CD4-positive, alpha-beta T cell treated with Interleukin-6 at 100 ng/mL for 8 hours (primary cell): ENCODE measurements at places on chromosomes 2 and 18.
A peak's percentile ranks its signal among the peaks of the same experiment; 100 is the strongest.

DNA sequence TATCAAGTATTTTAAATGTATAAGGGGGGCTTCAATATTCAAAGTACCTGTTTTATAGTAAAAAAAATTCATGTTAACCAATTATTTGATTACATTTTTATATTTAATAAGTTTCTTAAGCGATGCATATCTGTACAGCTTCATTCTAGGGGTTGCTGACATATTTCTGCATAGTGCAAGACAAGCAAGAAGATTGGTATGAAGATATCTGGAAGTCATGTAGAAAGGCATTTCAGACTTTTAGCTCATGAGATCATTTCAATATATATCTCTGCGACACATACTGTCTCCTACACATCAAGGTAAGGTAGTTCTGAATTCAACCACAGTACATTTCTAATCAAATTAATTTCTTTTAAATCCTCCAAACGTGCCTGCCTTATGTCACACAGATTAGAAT, 73.1 kb downstream of the MEMO1 start:
- no peak for DNase-seq

DNA sequence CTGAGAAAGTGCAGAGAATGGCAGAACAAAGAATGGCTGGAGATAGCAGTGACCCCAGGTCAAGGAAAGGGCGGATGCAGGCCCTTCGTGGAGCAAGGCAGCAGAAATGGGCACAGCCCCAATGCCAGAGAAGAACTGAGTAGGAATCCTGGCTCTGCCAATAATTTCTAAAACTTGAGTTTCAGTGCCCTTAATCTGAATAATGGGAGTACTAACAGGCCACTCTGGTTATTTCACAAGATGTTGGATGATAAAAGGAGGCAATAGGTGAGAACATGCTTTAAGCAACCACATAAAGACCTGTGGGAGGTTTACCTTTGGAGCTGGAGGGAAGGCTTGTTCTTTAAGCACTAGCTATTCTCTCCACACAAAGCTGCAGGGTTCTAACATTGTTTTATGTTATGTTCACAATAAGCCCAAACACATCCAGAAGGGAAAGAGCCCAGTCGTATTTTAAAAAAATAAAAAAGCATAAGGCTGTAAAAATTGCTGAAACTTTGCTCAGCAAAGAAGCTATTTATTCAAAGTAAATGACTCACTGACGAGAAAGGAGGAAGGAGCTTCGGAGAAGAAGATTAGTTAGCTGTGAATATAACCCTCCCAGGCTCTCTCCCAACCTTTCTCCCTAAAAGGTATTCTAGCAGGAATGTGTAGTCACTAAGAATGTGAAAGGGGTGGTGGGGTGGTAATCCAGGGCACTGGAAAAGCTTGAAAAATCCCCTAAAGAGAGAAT, 470.2 kb downstream of the TXNL1 start:
- no peak for DNase-seq

- DNase-seq: no peak
Measured at GRCh38 chr2:232937278-232937906, 67.3 kb downstream of the SNORC start.

GRCh38 chr2:213679894-213680293, 395.6 kb downstream of the SPAG16 start:
- no peak for DNase-seq

GRCh38 chr2:69222953-69223658, 163.9 kb downstream of the GFPT1 start:
- DNase-seq: no peak

DNA sequence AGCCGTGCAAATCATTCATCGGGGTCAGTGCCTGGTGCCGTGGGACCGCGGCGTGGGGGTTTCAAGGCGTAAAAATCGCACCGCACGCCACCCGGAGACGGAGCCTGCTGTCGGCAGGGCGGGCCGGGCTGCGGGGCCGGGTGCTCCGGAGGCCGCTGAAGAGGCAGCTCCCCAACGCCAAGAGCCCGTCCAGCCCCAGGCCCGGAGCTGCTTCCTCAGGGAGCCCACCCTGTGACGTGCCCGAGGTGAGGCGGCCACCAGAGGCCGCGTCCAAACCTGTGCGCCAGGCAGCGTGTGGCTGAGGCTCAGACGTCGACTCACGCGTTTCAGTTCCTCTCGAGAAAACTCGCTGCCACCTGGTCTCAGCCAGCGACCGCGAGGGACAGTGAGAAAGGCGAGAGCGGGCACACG, 98.1 kb downstream of the NFATC1 start:
- no peak for DNase-seq

GRCh38 chr18:60506190-60506589, 133.6 kb upstream of the MC4R start:
- no peak for DNase-seq

DNA sequence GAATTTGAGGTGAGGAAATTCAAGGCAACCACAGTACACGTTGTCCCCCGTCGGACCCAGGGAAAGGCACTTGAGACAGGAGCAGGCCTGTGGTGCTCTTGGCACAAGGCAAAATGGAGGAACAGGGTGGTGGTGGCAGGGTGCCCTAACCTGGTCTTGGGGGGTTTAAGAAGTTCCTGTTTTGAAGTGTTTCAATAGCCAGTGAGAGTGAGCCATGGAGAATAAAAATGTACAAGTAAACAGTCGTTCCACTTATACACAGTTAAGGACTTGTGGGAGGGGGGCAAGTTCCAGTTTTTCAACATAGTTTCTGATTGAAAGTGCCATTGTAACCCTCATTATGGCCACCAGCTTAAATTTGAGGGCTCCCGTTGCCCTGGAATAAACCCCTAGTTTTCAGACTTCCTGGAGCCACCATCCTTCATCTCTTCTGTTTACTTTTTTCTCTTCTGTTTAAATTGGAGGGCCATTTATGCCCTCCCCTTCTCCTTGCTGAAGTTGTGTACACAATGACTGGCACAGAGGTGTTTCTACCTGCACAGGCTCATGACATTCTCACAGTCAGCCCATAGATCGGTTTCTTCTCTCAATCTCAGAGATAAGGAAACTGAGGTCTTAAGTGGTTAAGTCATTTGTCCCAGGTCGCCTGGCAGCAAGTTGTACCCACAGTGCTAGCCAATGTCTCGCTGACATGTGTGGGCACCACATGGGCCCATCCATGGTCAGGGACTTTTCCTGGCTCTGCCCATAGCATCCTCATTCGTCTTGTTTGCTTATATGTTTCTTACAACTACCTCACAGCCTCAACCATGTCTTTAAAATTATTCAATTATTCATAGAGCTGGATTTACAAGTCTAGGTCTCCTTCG, 66.0 kb upstream of the ST3GAL5 start:
- DNase-seq: no peak

GRCh38 chr2:33354981-33355380, 121.5 kb upstream of the RASGRP3 start:
- no peak for DNase-seq

DNA sequence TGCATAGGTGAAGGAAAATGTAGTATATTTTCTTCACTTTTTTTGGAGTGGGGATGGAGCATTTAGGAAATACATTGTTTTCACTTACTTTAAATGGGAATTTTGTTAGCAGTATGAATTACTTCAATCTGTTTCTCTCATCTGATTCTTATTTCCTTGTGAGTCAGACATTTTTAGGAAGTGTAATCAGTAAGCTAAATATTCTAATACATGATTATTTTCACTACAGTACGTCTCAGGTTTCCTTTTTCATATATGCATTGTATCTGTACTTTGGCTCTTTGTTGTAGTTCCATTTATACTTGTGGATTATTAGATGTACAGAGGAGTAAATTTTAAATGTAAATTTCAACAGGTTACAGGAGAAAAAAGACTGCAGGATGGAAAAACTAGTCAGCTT, 27.9 kb downstream of the GPD2 start:
- no peak for DNase-seq

GRCh38 chr2:105915005-105915558, 170.4 kb downstream of the NCK2 start:
- no peak for DNase-seq

DNA sequence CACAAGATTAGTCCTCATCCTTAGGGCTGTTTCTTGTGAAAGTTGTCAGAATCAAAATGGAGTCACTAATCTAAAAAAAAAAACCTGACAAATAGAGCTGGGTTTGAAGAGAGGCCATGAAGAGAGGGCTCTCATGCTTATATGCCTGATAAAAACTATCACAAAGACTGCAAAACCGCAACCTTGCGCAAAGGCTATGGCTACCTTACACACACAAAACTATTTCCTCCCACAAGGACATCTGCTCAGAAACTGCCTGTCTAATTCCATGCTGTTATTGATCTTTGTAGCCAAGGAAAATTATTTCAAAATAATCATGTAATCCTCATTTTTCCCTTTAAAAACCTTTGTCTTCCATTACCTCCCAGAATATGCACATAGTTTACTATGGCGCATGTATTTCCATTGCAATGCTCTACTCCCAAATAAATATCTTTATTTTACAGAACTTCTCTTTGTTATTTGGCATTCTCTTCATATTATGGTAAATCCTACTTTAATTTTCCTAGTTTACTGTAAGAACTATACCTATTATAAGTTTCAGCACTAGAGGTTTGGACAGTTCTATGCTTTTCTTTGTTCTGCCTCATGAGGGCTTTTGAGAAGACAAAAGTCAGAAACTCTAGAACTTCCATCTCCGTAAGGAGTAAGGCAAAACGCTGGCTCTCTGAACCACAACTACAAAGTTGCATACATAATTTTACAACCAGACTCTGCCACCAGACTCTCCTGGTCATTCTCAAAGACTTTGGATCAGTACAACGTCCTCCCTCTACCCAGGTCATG, 9.6 kb upstream of the DPYSL5 start:
- DNase-seq: no peak

GRCh38 chr2:15378148-15378908, 182.8 kb downstream of the NBAS start:
- DNase-seq: no peak

- DNase-seq: no peak
Measured at GRCh38 chr2:165539985-165540384, 70.5 kb downstream of the CSRNP3 start.

DNA sequence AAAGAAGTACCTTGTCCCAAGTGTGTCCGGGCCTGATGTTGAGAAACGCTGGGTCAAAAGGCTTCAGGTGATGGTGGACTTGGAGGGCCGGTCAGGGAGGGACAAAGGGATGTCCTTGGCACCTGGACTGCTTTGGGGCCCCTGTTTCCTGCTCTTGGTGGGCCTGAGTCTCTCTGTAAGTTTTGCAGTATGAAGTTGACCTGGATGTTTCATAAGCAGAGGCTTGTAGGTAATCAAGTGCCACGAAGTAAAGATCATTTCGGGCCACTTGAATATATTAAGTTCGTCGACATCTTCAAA, 29.4 kb downstream of the ASAP2 start:
- DNase-seq: no peak

- no peak for DNase-seq
Measured at GRCh38 chr2:146081459-146081858, 1561.5 kb upstream of the ZEB2 start.

GRCh38 chr2:69774984-69775982, 33.3 kb downstream of the ANXA4 start:
- DNase-seq: peak; percentile 50

- no peak for DNase-seq
Measured at GRCh38 chr2:235595422-235596010, 101.7 kb downstream of the AGAP1 start.

DNA sequence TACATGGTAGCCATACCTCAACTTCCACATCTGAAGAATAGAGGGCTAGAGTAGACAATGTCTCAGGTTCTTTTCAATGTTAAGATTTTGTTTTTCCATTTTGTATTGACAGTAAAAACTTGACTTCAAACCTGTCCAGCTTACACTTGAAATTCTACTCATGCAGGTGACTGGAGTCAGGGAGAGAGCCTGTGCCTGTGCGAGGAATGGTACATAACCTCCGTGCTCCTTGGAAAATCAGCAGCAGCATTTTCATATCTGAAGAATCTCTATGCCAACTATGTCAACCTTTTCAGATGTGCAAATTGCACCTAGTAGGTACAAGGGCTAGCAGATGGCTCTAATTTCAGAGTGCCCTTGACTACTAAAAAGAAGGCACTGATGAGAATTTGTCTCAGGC, 2.1 kb downstream of the PLA2R1 start:
- no peak for DNase-seq

- no peak for DNase-seq
Measured at GRCh38 chr2:23435250-23436035, 50.5 kb downstream of the KLHL29 start.

- DNase-seq: no peak
Measured at GRCh38 chr18:61544178-61544577, 210.9 kb downstream of the CDH20 start.

DNA sequence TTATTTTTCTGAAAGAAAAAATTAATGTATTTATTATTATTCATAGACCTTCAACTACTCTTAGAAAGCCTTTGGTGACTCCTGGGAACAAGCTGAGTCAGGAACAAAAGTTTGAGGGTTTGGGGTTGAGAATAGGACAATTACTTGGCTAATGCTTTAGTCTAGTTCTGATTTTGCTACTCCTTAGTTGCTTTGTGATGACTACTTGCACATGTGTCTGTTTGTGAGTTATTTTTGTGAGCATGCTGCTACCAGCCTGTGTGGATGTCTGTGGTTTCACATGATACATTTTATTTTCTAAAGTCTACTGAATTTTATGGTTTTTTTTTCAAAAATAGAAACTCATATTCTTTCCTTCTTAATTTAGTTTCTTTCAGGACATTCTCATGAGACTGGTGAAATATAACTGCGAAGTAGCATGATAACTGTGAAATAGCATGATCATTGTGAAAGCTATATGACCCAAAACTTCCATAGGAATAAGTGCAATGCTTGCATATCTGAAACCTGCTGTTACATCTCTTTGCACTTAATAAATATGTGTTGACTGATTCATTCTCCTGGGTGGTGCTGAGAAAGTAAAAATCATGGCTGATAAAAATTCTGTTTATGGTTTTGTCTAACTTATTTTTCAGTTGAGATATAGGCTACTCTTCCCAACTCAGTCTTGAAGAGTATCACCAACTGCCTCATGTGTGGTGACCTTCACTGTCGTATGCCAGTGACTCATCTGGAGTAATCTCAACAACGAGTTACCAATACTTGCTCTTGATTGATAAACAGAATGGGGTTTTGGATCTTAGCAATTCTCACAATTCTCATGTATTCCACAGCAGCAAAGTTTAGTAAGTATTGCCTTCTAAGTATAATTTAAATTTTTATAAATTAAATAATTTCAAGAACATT, 17.9 kb upstream of the IL18R1 start:
- no peak for DNase-seq
